Right renal cortex interstitium (tissue), 3 donors: ENCODE measurements at places on chromosomes 11 and 22.

- DNase-seq = no peak
Observed at GRCh38 chr22:47047321-47048122, 285.1 kb downstream of the TBC1D22A start.

DNA sequence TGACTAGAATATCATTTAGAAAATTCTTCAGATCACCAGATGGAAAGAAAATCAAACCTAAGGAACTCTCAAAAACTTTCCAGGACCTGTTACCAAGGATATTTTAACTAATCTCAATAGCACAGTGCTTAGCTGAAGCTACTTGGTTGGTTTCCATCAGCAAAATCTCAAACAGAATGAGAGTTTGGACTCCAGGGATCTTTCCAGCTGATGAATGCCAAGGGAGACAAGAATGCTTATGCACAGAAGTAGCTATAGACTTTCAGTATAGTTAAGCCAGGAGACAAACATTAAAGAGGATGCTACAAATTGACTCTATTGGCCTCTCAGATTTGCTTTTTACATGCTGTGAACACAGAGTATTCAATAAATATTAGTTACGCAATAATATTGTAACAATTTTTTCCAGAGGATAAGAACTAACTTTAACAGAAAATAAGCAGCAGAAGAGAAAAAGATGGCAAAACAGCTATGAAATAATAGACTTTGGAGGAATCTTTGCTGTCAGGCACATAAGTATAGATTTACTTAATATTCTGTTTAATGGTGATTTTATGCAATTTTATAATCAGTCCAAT, 331.4 kb downstream of the DLG2 start:
- DNase-seq = no peak

DNA sequence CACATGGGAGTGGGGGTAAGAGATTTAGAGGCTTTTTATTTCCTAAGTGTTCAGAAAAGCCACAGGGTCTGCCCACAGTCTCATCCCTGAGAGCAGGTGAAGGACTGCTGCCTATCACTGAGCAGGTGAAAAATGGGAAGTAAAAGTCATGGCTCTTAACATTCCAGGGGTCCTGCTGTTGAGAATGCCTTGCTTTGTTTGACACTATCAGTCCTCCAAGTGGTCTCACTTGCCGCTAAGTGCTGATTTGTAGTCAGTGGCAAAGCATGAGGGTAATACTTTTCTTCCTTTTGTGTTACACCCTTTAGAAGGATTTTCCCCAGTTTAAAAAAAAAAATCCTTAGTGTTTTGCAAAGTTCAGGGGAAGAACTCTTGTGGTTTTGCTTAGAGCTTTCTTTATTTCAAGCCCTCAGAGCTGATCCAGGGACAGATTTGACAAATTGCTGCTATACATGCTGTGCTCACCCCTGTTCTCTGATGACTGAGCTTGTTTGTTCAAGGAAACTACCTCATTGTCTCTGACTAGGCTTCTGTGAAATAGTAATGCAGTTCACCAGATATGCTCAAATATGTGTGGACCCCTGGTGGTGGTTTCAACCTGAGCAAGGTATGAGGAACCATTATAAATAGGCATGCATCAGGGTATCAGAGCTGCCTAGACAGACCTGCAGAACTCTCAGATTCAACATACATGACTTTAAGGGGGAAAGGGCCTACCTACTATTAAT, 141.0 kb downstream of the ARHGAP42 start:
- DNase-seq = no peak

GRCh38 chr11:70913715-70914231, 338.6 kb downstream of the SHANK2 start:
- DNase-seq = no peak

DNA sequence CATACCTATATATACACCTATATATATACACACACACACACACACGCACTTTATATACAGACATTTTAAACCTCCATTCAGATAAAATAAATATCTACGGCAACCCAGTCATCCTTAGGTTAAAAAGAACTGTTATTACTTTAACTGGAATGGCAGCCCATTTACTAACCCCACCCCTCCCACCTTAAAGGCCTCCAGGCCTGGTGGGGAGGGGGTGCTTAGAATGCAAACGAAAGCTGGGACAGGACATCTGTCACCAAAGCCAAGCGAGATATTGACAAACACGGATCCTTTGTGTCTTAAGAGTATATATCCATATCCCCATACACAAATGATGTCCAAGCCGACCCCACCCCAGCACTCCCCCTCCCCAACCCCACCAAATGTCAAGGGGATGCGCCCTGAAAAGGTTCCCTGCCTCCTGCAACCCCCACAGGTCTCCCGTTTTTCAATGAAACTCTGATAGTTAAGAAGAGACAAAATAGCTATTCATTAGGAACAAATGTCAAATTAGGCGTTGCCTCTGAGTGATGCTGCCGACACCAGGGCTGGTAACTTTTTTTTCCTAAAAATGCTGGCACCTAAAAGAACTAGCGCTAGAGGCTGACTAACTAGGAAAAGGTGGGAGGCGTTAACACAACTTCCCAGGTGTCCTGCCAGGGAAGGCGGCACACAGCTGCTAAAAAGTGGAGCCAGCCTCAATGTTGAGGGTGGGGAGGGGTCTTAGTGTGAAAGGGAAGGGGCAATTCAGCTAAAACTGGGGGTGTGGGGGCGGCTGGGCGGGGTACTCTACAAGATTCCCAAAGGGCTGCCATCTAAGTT, 5.6 kb downstream of the MN1 start:
- no peak for DNase-seq

- DNase-seq = no peak
Observed at GRCh38 chr11:43447151-43447550, 88.4 kb downstream of the TTC17 start.

- no peak for DNase-seq
Observed at GRCh38 chr11:115501502-115501892, 2.7 kb downstream of the CADM1 start.

- no peak for DNase-seq
Observed at GRCh38 chr22:45185718-45186514, 22.2 kb downstream of the NUP50 start.

DNA sequence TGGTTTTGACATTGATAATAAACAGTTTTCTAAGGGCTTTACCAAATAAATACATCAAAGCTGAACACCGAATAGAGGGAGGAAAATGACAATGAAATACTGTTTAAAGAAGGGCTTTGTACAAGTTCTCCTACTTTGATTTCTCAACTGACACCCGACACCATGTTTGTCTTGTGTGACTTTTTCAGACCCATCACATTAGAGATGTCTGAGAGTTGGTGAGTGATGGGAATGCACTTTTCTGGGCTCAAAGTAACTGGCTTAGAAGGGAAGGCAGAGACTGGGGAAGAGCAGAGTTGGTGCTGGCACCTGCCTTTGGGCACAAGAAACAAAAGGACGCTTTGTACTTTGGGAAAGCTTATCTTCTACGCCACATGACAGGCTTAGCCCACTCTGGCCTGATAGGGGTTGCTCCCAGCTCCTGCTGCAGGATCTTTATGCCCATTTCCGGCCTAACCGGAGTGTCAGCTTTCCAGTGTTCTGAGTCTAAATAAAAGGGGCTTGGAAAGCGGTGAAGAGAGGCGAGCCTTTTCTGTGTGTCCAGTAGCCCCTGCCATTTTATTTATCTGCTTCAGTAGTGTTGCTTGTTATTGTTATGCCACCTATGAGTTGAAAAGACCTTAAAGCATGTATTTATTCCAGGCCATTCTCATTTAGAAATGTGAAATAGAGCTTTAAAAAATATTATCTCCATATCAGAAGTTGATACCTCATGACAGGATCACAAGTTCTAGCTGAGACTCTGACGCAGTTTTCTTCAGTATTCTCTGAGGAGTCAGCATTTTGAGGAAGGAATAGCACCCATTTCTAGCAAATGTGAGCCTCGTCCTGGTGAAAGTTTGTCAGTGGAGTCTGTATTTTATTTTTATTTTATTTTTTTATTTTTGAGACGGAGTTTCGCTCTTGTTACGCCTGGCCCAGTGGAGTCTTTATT, 24.2 kb downstream of the KREMEN1 start:
- no peak for DNase-seq

DNA sequence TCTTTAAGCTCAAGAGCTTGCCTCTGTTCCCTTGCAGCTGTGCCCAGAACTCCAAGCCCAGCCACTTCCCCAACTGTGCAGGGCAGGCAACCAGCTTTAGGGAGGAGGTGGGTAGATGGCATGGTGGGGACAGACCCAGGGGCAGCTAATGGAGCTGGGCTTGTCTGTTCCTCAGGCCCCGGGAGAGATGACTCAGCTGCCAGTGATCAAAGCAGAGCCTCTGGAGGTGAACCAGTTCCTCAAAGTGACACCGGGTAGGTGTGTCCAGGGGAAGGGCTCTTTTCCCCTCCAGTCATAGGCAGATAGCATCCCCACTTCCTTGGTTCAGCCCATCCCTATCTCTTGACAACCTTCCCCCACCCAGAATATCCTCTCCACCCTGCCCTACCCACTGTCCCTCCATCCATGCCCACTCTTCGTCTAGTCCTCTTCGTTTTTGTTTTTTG, 32.4 kb downstream of the CREB3L1 start:
- DNase-seq = no peak

DNA sequence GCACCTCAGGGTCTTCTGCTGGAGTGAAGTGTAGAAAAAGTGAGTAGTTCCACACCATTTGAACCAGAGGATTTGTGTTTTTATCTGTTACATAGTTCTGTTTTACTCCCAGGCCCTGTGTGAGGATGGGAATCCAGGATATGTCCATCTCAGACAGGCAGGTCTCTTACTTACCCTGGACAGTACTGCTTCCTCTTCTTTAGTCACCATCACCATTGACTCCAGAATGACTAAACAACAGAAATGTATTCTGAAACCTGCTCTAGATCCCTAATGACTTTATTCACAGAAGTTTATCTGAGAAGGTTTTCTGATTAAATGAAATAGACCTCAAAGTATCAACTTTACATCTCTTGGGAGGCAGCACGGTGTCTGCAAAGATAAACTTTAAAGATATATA, 33.6 kb downstream of the CYP2R1 start:
- no peak for DNase-seq

GRCh38 chr11:20608934-20609333, 9.5 kb downstream of the SLC6A5 start:
- no peak for DNase-seq

- DNase-seq = no peak
Observed at GRCh38 chr11:92347454-92347853, 122.8 kb downstream of the FAT3 start.

GRCh38 chr11:24585192-24585591, 88.3 kb downstream of the LUZP2 start:
- DNase-seq = no peak

GRCh38 chr11:112518371-112518770, 257.7 kb upstream of the PLET1 start:
- DNase-seq = no peak

DNA sequence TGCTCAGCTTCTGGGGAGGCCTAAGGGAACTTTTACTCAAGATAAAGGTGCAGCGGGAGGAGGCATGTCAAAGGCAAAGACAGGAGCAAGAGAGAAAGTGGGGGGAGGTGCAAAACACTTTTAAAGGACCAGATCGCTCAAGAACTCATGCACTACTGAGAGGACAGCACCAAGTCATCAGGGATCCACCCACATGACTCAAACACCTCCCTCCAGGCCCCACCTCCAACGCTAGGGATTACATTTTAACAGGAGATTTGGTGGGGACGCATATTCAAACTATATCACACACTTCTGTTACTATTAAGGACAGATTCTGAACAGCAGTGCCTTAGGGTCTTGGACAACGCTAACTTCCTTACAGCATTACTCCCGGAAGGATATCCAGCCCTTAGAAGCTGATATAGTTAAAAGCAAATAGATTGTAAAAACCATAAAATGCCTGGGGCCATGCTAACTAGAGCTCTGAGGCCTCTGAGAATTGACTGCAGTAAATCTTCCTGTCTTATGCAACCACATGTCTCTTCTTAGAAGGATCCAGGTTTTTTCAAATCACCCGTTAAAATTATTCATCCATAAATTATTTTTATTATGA, 16.7 kb upstream of the ZC3H12C start:
- DNase-seq = no peak

- DNase-seq = no peak
Observed at GRCh38 chr11:59615120-59615636, 396 bp downstream of the OSBP start.

DNA sequence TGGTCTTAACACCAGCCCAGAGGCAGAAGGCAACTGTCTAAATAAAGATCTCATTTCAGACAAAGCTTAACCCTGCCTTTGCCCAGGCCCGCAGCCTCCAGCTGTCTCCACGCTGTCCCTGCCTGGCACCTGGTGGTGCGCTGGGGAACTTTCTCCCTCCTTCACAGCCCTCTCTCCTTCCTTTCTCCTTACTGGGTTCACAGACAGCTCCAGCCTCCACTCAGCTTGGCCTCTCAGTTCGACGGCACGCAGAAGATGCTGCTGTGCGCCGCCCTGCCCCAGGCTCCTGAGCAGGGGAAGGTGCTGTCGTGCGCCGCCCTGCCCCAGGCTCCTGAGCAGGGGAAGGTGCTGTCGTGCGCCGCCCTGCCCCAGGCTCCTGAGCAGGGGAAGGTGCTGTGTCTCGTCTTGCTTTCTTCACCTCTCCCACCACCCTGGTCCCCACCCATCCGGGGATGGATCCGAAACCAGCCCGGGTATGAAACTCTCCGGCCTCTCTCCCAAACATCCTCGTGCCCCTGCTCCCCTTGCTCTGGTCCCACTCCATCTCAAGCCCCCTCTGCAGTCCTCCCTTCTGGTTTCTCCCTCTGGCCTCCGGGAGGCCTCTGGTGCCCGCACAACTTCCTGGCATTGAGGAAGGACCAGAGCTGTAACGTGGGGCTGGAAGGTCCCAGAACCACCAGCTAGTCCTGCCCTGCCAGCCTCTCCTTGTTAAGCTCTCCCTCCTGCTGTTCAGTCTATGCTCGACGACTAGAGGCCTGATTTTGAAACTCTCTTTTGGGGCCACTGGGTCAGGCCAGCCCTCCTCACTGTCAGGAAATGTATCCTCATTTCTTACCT, 22.9 kb upstream of the JAM3 start:
- no peak for DNase-seq

GRCh38 chr11:120649316-120649715, 137.8 kb downstream of the GRIK4 start:
- no peak for DNase-seq

DNA sequence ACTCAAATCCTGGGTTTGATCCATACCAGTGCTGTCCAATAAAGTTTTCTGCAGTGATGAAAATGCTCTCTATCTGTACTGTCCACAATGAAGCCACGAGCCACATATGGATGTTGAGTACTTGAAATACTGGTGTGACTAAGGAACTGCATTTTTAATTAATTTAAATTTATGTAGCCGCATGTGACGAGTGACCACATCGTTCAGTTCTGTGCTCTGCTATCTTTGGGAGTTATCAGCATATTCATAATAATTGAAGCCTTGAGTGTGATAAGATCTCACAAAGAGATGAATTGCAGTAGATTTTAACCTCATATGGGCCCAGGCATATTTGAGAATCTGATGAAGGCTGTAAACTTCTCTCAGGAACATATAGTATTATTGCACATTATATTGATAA, 40.8 kb downstream of the GRAMD1B start:
- no peak for DNase-seq

DNA sequence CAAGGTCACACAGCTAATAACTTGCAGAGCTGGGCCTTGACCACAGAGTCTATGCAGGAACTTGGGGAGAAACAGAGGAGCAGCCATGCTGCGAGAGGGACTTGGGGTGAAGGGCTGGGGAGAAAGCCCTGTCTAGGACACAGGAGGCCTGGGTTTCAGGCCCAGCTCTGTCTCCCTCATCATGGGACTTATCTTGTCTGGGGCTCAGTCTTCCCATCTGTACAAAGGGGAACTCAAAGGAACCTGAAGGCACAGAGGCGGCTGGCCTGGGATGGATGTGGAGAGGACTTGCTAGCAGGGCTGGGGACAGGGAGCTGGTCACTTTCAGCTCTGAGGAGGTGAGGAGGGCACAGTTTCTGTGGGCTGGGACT, 36.9 kb upstream of the TPBGL start:
- no peak for DNase-seq

- DNase-seq = no peak
Observed at GRCh38 chr22:36659762-36660509, 43.6 kb downstream of the CACNG2 start.
